ENCODE measurements at places on chromosomes 13 and 19.

GRCh38 chr13:48255954-48256353 is 22.9 kb downstream of the ITM2B start:
- peaks cover 65% of the 10 kb centered on the region for H3K4me1 ChIP-seq
- H3K36me3 ChIP-seq = peaks cover 70% of the 10 kb centered on the region
- no peaks in the 10 kb centered on the region for H3K27me3 ChIP-seq
- no peak overlapping the region for H3K4me3 ChIP-seq
- no peak for DNase-seq

DNA sequence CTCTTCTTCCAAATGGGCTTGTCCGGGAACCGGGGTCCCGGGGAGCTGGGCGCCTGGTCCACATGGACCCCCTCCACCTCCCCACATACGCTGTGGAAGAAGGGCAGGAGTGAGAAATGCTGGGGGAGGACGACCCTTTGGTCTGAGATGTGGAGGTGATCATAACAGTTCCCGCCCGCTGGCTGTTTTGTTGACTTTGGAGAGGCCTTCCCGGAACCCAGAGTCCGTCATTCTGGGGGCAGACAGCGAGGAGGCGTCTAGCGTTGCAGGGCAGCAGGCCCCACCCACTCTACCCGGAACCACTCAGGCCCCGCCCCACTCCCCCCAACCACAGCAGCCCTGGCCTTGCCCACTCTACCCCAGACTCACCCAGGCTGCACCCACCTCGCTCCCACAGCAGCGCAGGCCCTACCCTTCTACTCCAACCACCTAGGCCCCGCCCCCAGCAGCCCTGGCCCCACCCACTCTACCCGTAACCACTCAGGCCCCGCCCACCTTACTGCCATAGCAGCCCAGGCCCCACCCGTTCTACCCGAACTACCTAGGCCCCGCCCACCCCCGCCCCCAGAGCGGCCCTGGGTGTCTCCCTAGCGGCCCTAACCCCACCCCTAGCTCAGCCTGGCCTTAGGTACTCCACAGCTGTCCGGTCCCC is 7.1 kb downstream of the GPR108 start:
- H3K27me3 ChIP-seq = no peaks in the 10 kb centered on the region
- no peak overlapping the region for H3K27ac ChIP-seq
- H3K36me3 ChIP-seq = peaks cover 10% of the 10 kb centered on the region
- no peak for DNase-seq
- no peak overlapping the region for H3K4me3 ChIP-seq

GRCh38 chr19:7670790-7671189 is 1.9 kb downstream of the RETN start:
- no peak overlapping the region for H3K27ac ChIP-seq
- peak overlapping the region; percentile 27 for H3K4me3 ChIP-seq
- DNase-seq = no peak

- peaks cover 49% of the 10 kb centered on the region for H3K4me1 ChIP-seq
- H3K27ac ChIP-seq = peak overlapping the region; percentile 39
- peak overlapping the region; percentile 8 for H3K4me3 ChIP-seq
- H3K36me3 ChIP-seq = peaks cover 14% of the 10 kb centered on the region
- DNase-seq = no peak
- no peaks in the 10 kb centered on the region for H3K27me3 ChIP-seq
These were observed 7.7 kb upstream of the GPR18 start for GRCh38 chr13:99265821-99266426.

- H3K4me3 ChIP-seq = no peak overlapping the region
- DNase-seq = no peak
- H3K27me3 ChIP-seq = no peaks in the 10 kb centered on the region
- no peaks in the 10 kb centered on the region for H3K4me1 ChIP-seq
- no peak overlapping the region for H3K27ac ChIP-seq
These were observed 621.1 kb upstream of the KLHL1 start for GRCh38 chr13:70729369-70729768.

- no peak for DNase-seq
- no peak overlapping the region for H3K27ac ChIP-seq
- no peak overlapping the region for H3K4me3 ChIP-seq
- no peaks in the 10 kb centered on the region for H3K36me3 ChIP-seq
- peaks cover 23% of the 10 kb centered on the region for H3K27me3 ChIP-seq
- no peaks in the 10 kb centered on the region for H3K4me1 ChIP-seq
These were observed 145.6 kb downstream of the TNFRSF19 start for GRCh38 chr13:23715762-23716235.

All from central memory CD8-positive, alpha-beta T cell (primary cell).